ENCODE measurements at places on chromosomes 5 and 9.

DNA sequence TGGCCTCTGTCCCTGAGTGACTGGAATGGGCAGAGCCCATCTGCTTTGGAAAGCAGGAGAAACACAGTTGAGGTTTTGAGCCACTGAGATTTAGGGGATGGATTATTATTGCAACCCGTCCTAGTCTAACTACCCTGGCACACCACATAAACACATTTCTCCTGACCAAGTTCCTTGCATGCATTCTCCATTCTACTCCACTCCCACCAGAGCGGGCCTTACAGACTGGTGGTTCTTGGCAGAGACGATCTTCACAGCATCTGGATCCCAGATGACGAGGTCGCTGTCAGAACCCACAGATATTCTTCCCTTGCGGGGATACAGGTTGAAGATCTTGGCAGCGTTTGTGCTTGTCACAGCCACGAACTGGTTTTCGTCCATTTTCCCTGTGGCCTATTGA is 111.0 kb downstream of the DPYSL3 start:
- no peak for DNase-seq

DNA sequence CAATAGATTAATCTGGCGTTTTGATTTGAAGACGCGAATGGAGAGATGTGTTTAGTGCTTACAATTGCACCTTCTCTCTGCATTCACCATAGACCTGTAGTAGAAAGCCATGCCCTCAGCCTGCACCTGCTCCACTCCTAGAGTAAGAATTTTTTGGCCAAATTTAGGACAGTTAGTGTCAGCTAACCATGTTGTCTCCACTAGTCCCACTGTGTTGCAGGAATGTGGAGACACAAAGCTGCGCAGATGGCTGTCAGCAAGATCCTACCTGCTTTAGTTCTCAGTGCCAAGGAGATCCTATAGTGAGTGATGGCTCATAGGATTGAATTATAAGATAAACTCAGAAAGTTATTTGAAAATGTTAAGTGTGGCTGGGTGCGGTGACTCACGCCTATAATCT is 35.1 kb upstream of the ABCA1 start:
- DNase-seq = no peak

DNA sequence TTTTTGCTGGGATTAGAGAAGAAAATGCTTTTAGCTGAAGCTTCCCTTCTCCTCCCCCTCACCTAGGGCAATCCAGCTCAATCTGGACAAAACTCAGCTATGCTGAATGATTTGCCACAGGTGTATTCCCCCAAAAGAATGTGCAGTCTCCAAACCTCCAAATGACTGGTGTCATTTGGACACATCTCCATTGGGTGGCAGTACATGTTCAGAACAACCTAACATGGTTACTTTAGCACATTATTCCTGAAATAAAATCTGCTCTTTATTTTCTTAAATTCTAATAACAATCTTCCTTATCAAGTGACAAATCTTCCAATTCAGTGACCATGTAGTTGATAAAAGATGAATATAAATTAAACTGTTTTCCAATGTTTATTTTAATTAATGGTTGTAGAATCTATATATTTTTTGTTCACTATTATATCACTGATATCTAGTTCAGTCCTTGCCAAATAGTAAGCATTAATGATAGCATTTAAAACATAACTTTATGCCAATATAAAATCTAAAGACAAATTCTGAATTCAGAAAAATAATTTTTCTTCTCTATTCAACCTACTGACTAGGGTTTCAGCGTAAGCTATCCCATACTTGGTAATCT is 61.3 kb upstream of the MOCS2 start:
- DNase-seq = no peak

DNA sequence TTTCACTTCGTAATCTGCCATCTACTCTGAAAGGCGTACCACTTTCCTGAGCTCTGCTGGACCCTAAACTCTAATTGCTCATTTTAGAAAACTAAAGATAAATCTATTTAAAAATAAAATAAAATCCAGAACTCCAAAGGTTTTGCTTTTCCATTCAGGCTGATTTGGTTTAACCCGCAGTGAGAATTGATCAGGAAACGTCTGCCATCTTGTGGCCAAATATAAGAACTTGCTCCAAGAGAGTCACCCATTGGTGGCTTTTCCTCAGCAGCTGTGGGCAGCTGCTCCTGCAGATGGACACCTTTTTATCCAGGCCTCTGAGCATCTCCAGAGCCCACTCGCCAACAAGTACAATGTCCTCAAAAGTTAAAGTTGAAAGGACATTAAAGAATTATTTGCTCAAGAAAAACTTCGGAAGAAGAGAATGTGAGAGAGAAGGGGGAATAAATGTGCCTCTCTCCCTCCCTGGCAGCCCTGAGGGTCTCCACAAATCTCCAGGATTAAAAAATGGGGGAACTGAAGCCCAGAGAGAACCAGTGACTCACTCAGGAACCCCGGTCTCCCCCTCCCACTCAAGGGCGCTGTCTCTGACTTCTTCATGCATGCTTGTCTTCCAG is 4.1 kb downstream of the SAXO1 start:
- DNase-seq = no peak

DNA sequence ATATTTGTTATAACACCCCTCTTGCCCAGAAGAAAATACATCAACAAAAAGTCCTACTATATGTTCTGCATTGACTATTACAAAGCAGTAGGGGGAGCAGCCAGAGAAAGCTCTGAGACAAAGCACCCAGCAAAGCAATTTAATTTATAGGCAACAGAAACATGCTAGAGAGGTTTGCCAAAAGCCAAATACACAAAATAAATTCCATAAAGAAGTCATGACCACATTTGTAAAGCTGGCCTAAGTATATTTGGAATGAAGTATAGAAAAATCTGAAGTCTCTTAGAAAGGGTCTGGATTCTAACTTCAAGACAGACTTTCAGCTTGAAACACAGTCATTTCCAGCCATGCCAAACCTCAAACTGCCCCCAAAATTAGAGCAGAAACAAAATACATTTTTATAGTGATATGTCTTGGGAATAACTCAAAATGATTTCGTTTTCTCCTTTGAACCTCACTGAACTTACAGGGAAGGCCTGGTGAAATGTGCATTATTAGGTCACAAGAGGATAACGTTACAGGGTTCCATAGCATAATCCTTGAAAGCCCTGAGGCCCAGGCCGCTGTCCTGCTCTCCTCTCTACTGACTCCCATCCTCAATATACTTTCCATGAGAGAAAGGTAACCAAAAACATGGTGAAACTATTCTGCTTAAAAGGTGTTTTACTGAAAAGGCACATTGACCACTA is 451.8 kb downstream of the RAB3C start:
- DNase-seq = no peak

DNA sequence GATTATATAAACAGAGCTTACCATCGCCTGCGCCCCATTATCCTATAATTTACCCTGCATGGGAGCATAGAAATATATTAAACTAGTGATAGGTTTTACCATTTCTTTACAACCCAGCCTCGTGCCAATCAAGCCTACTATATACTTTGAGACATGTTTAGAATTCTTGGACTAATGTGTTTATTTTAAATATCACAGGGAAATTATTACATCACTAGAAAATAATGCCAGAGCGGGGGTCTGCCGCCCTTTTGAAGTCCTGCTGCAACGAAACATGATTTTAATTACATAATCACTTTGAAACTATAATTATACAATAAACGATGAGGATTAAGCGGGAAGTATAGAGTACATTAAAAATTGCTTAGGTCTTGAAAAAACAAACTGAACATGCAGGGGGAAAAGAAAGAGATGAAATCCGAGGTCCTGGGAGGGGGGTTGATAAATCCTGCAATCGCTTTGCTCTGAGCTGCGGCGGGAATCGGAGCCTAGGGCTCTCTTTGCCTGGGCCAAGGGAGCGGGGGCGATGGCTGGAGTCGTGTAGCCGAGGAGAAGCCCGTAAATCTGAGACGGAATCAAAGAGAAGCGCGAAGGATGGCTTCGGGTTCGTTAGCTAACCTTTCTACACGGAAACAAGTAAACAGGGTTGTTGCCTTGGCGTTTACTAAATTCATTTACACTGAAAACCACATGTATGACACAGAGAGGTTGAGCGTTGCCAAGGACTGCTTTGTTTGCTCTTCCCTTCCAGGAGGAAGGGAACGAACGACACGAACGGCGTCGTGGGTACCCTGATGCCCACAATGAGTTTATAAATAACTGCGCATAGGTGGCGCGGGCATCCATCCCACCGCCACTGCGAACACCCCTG is 127.6 kb downstream of the TMEM174 start:
- no peak for DNase-seq

DNA sequence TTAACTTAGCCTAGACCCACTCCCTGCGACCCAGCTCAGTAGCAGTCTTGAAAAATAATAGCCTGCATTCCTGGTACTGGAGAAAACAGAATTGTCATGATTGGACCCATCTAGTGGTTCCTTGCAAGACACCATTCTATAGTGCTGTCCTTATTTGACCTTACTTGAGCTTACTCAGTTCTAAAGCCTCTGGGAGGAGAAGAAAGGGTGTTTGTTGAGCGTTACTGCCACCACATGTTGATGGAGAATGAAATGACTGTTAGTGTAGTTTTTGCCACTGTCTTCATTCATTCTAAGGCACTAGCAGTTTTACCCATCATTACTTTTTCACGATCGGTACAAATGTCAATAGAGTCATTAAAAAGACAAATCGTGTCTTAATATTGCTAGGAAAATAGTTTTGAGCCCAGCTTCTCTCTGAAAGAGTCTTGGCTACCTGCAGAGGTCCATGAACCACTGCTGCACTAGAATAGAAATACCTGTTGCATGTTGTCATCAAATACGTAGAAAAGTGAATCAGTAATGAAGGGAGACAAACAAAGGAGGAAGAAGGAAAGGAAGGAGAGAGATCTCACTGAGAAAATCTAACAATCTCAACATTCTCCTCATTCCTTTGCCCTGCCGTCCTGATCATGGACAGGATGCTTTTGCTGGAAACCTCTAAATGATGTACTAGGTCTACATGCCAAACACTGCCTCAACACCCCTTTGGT is 96.0 kb downstream of the LIX1 start:
- no peak for DNase-seq

DNA sequence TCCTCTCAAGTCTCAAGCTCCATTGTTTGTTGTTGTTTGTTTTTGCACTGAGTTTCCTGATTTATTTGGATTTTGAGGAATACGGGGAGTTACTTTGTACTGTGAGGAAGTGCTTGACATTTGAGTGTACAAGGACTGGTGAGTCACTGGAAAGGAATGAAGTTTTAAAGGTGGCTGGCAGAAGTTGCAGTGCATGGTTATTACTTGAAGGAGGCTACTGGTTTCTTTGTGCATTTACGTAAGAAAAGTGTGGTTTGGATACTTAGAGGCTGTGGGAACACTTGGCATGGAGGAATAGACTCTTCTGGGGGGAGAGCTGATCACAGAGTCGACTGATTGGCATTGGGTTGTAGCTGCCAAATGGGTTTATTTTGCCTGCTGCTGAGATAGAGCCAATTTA is 919.0 kb downstream of the TAF11L14 start:
- DNase-seq = no peak

GRCh38 chr9:134381671-134382516 is 55.6 kb downstream of the RXRA start:
- no peak for DNase-seq

GRCh38 chr9:123382653-123383511 is 26.9 kb downstream of the CRB2 start:
- no peak for DNase-seq

GRCh38 chr5:19546521-19546920 is 441.5 kb downstream of the CDH18 start:
- DNase-seq = no peak

DNA sequence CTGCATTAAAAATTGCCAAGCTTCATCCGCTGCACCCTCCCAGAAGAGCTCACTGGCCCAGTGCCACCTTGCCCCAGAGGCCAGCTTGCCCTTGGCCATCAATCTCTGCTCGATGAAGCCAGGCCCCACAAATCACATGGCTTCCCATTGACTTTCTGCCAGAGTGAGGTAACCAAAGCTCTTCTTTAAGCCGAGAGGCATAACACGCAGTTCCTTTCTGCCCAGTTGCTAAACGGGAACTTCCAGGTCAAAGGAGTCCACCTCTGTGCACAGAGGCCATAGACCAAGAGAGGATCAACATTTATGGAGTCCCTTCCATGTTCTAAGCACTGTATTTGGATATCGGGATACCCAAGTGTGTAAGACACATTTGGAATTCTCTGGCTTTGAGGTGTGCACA is 208.8 kb downstream of the KIF4B start:
- DNase-seq = no peak
